ENCODE measurements at places on chromosomes 2 and 18.
A peak's percentile ranks its signal among the peaks of the same experiment; 100 is the strongest.

GRCh38 chr2:147451902-147452515 lies 392.8 kb upstream of the ACVR2A start:
- no peak for DNase-seq

- DNase-seq = no peak
Measured at GRCh38 chr2:207248702-207249377, 83.1 kb upstream of the KLF7 start.

DNA sequence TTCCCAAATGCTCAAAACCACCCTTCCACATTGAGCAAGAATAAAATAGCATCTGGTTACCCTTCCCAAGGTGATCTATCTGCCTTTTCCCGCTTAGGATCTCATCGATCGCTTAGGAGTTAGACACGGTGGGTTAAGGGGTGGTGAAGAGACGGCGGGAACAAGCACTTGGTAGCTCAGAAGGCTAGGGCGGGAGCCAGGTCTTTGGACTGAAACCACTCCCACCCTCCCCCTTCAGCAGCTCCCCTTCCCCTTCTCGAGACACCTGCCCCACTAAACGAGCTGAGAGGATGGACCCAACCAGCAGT lies 513 bp downstream of the THOC1 start:
- DNase-seq = no peak

- peak; percentile 95 for DNase-seq
Measured at GRCh38 chr2:28300485-28301341, 91.9 kb upstream of the FOSL2 start.

DNA sequence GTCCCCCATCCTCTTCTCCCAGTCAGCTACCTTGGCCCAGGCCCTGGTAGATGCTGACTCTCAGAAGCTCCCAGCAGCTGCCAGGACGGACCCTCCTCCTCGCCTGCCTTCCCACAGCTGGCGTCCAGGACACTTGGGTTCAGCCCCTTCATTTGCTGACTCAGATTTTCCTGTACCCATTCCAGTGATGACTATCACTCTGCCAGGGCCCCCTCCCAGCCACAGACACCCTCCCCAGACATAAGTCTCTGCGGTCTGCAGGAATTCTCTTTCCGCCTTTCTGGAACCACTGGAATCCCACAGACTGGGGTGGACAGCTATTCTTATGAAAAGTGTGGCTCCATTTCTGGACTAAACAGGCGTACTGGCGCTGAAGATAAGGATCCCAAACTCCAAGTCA lies 260.3 kb upstream of the EPAS1 start:
- DNase-seq = no peak

DNA sequence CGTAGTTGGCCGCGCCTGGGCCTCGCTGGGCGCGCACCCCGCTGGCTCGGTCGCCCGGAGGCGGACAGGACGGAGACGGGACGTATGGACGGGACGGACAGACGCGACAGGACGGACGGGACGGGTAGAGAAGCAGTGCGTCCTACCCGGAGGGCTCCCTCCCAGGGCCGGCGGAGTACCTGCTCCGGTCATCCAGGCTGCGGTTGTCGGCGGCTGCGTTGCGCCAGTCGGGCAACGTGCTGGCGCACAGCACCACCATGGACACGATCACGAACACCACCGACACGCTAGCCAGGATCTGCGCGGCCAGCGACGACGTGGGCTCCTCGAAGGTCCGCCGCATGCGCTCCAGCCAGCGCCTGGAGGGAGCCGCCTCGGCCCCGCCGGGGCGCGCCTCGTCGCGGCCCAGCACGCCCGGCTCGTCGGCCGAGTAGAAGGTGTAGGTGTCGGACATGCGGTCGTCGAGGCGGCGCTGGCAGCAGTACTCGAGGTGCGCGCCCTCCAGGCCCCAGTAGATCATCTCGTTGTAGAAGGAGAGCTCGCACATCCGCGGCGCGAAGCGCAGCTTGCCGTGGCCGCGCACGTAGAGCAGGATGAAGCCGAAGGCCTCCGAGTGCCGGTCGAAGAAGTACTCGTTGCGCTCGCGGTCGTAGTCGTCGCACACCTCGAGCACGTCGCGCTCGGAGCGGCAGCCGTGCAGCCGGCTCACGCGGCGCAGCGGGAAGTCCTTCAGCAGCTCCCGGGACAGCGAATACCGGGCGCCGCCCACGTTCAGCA lies 903 bp downstream of the KCNG3 start:
- no peak for DNase-seq

GRCh38 chr18:24456549-24456948 lies 3.9 kb upstream of the HRH4 start:
- DNase-seq = no peak

- DNase-seq = no peak
Measured at GRCh38 chr18:31538837-31539236, 40.9 kb downstream of the DSG2 start.

- DNase-seq = no peak
Measured at GRCh38 chr2:221346411-221346810, 225.7 kb downstream of the EPHA4 start.

GRCh38 chr2:120771111-120771780 lies 35.6 kb downstream of the GLI2 start:
- peak; percentile 72 for DNase-seq

DNA sequence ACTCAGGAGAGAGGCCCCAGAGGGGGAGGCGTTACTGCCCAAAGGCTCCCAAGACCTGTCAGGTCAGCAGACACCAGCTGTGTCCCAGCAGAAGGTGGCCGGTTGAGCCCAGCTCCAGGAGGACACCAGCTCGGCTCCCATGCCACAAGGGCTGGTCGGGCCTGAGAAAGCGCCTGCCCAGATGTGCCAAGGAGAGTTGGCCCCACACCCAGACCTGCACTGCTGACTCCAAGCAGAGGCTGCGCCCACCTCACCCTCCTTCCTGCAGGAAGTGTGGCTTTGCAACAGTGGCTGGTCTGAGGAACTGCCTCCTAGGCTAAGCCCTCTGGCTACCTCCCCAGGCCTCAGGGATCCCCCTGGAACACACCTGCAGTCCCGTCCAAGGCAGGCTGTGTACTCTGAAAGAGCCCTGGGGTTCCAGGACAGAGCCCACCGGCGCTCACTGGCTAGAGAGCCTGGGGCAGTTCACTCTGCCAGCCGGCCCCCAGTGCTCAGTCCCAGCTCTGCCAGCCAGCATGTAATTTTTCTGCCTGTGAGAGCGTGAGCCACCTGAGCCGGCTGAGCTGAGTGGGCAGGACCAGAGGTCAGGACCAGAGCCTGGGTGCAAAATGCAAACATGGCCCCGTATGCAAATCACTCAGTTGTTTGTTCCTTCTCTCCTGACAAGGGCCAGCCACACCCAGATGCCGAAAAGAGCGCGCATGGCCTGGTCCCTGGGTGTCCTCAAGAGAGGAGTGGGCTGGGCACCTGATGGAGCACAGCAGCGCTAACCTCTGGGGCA lies 36.9 kb upstream of the PTMA start:
- DNase-seq = no peak

DNA sequence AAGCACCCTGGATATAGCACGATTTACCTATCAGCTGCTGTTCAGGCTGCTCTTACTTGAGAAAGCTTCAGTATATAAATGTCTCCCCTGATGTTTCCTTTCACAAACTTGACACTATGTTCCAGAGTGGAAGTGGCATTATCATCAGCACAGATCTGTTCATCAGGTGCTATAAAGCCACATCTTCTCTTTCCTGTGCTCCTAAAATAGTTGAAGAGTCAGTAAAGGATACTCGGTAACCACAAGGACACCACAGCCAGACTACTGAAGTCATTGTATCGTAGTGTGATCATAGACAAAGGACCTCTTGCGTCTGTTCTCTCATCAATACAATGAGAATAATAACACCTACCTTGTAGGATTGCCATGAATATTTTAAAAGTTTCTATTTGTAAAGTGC lies 841.0 kb upstream of the CELF4 start:
- DNase-seq = no peak

DNA sequence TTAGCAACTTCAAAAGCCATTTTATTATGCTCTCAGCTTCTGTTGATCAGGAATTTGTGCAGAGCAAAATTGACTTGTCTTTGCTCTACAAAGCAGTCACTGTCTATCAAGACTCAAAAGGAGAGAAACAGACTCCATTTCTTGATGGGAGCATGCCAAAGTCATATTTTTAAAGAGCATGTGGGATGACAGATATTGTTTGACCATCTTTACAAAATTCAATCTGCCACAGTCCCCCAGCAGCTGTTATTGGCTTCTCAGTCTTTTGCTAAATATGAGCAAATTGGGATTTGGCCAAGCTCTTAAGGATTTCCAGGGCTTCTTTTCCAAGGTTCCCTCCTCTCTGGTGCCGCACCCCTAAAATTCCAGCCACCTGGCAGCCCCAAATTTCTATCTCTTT lies 67.9 kb downstream of the TEX51 start:
- DNase-seq = no peak

DNA sequence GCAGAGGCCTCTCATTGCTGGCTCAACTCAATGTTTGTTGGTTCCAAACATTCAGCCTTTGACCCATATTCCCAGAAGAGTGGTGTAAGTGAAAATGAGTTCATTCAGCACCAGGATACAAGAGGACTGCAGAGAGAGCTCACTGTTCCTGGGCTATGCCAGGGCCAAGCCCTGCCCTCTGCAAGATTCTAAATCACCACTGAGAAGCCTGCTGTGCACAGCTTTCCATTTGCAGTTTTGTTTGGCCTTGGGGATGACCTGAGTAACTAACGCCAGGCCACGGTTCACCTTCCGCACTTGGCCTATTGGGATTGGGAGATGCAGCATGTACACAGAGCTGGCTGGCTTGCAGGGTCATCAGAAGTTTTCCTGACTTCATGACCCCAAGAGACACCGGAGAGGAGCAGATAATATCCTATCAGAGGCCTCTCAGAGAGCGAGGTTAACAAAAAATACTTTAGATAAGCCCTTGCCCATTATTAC lies 12.6 kb downstream of the GKN1 start:
- DNase-seq = no peak

GRCh38 chr2:158464426-158465281 lies 7.9 kb downstream of the PKP4 start:
- no peak for DNase-seq

GRCh38 chr18:59012815-59013705 lies 126.6 kb upstream of the SEC11C start:
- no peak for DNase-seq

DNA sequence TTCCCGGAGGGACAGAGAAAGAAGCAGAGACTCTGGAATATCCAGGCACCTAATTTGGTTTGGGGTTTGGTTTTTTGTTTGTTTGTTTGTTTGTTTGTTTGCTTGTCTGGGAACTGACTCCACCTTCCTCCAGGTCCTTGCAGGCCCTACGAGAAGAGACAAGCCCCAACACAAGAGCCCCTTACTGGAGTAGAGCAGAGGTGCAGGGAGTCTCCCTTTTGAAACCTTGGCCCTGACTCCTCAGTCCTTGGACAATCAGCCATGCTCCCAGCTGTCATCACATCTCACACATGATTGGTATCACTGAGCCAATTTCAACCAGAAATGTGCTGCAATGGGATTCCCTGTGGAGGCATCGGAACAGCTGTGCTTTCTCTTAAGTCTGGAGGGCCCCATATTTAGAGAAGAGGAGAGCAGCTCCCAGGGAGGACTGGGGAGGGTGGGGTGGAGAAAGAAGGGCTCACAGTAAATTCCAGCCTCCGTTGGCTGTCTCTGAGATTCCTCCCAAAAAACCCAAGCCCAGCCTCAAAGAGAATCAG lies 279.9 kb upstream of the NCKAP5 start:
- no peak for DNase-seq

DNA sequence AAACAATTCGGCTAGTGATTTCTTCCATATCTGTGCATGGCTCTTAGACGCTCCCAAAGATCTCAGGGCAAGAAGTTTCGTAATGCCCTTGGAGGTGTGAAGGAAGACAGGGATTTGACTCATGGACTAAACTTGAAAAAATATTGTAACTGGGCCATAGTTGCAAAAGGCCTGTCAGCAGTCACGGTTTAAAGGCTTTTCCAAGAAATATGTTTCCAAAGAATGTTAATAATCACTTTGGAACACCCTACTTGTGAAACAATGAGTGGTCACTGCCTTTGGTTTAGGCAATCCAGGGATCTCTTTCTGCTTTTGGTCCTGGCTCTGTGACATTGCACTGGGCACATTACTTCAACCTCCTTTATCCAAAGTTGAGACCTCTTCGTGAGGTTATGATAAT lies 102.5 kb upstream of the RASGRP3 start:
- no peak for DNase-seq

GRCh38 chr2:96946060-96946459 lies 40.3 kb downstream of the FAM178B start:
- no peak for DNase-seq

- no peak for DNase-seq
Measured at GRCh38 chr2:45942237-45942738, 290.8 kb downstream of the PRKCE start.

GRCh38 chr2:131577812-131578211 lies 50.1 kb downstream of the CCDC74A start:
- DNase-seq = no peak

DNA sequence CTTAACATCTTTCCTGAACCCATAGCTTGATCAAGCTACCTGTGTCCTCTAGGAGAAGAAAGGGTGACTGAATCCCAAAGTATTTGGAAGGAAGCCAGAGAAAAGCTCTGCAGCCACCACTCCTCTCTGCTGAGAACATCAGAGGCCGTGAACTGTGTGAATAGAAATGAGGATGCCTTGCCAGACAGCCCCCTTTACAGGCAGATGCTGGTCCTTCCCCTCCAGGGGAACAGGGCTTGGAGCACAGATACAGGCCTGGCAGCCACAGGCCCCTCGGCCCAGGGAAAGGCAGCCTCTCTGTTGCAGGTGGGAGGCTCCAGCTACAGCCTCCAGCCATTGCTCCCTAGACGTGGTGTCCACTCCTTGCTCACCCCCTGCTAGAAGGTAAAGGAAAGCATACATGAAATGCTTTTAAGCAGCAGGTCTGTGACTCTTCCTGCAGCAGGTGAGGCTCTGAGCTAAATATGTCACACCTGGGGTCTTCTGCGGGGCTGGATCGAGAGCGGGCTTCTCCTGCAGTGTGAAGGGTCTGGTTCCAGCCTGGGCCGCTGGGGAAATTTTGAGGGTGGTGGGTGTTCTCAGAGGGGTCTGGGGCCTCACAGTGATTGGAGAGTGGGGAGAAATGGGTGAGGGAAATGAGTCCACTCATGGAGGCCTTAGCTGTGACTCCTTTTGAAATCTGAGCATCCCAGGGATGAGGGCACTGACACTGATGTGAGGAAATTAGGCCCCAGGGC lies 234.0 kb downstream of the KLHL29 start:
- no peak for DNase-seq

- DNase-seq = peak; percentile 23
Measured at GRCh38 chr18:28147674-28148171, 29.2 kb downstream of the CDH2 start.

- no peak for DNase-seq
Measured at GRCh38 chr2:150572961-150573395, 85.5 kb upstream of the RND3 start.
